Lung (tissue), 17 donors: ENCODE measurements at places on chromosomes 11 and 22. TPM values are rescaled to one million over a fixed set of nuclear protein-coding genes. Genes with fewer than 3 reads are reported as not detected.

- no peak for DNase-seq
Measured at GRCh38 chr11:14237444-14237961, 121.5 kb downstream of the RRAS2 start.

DNA sequence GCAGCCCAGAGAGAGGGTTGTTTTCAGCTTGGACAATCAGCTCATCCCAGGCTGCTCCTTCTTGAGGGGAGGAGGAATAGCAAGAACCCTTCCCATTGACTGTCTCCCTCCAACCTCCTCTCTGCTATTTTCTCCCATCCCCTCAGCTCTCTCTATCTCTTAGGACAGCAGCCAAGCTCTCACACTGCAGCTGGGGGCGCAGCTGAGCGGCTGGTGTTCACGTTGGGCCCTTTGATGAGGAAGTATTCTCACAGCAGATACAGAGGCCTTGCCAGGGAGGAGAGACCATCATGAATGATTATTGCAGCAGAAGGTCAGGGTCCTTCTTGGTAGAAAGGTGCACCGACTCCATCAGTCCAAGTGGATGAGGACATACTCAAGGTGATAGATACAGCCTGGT lies 26.5 kb upstream of the CADM1 start:
- DNase-seq: no peak

DNA sequence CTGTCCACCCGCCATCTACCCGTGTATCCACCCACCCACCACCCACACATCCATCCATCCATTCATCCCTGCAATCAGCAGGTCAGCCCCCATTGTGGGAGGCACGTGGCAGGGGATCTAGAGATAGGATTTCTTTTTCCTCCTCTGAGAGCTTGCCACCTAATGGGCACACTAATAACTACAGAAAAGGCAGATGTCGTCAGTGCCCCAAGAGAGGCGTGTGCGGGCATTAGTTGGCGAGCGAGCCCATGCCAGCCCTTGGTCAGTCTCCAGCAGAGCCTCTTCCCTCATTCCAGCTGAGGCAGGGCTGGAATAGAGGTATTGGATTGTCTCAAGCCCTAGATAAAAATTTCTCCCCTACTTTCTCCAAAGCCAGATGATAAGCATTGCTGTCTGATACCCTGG lies 9.7 kb downstream of the USP2 start:
- DNase-seq: no peak

GRCh38 chr22:33401291-33401690 lies 343.1 kb upstream of the SYN3 start:
- DNase-seq: no peak

The OR51I1 gene
- not detected for polyA plus RNA-seq

DNA sequence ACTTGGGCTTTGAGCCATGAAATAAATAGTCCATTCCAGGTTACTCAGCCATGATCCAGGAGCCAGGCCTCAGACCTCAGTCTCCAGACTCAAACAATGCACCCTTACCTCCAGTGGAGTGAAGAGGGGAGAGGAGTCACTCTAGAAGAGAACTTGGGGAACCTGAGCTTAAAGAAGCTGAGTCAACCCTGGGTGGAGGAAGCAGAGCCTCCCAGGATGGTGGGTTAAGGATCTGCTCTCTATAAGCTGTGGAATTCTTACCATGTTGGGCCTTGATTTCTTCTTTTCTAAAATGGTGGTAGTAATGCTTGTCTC lies 113.2 kb downstream of the NECTIN1 start:
- no peak for DNase-seq

DNA sequence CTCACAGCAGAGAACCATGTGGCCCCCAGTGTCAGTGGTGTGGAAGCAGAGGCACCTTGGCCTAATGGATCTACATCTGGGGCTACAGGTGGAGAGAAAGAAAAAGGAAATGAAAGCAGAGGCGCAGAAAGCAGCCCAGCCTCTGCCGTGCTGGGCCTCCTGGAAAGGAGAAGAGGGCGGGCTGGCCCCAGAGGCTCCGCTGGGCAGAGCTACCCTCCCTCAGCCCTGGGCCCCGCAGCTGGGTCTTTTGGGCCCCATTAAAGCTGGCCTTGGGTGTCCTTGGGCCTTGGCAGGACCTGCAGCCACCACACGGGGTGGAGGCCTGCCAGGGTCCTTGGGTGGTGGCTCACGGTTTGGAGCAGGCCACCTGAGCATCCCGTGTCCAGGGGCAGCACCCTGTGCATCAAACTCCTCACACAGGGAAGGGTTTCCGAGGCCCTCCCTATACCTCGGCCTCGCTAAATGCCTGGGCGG lies 31.6 kb upstream of the GAL start:
- no peak for DNase-seq

The C11orf21 gene
- 4.3 TPM for polyA plus RNA-seq

- DNase-seq: no peak
Measured at GRCh38 chr11:109612496-109612895, 190.5 kb downstream of the C11orf87 start.

- peak; percentile 90 for DNase-seq
Measured at GRCh38 chr11:13928566-13929251, 33.8 kb upstream of the SPON1 start.

DNA sequence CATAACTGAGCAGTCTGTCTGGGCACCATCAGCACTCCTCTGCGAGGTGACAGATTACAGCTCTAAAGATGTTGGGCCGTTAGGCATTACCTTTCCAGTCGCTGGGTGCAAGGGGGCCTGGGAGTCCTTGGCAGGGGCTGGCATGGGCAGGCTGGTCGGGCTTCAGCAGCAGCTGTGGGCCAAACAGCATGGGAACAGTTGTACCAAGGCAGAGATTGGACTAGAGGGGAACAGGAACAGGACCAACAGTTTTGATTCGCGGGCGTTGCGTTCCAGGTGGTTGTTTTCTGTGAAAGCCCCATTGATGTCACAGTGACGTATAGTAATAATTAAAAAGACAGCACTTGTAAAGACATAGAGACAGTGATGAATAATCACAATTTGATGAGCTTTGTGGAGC lies 25.8 kb upstream of the B3GAT1 start:
- DNase-seq: no peak

DNA sequence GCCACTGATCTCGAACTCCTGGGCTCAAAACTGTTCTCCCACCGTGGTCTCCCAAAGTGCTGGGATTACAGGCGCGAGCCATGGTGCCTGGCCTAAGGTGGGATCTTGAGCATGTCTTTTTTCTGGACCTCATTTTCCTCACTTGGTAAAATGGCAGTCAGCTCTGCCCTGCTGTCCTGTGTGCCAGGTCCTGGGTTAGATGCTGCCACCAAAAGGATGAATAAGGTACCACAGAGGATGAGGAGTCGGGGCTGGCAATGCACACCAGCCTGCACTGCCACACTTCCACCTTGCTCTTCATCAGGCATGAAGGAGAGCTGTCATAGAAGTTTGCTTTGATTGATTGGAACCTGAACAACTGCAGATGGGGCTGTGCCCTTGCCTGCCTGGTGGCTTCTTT lies 32.3 kb downstream of the ACO2 start:
- no peak for DNase-seq

DNA sequence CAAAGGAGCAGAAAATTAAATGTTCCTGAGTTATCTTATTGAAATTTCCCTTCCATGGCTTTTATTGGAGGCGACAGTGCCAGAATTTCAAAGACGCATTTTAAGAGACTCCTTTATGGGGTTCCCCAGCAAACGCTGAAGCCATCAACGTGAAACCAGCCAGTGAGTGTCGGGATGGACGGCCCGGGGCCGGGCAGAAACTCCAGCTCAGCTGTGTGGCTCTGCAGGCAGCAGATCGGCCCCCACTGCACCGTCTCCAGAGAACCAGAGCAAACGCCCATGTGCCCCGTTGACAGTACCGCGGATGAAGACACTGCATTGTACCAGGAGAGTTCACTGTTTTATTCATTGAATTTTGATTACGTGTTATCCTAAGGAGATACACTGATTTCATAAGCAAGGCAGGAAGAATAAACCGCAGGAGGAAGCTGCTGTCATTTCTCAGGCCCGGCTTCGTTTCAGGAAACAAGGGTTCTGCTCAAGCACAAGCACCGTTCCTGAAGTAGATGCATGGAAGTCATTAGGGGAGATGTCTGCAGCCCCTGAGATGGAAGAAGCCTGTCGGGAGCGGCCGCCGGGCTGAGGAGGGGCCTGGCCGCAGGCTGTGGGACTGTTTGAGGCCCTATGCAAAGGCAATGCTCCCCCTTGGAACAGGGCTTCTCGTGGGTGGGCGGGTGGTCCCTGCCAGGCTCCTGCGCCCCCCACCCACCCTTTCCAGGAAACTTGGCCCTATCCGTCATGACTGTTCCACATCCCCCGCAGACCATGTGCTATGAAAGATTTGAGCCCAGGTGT lies 639.7 kb downstream of the TBC1D22A start:
- no peak for DNase-seq

The EHF gene
- 43.4 TPM for polyA plus RNA-seq

DNA sequence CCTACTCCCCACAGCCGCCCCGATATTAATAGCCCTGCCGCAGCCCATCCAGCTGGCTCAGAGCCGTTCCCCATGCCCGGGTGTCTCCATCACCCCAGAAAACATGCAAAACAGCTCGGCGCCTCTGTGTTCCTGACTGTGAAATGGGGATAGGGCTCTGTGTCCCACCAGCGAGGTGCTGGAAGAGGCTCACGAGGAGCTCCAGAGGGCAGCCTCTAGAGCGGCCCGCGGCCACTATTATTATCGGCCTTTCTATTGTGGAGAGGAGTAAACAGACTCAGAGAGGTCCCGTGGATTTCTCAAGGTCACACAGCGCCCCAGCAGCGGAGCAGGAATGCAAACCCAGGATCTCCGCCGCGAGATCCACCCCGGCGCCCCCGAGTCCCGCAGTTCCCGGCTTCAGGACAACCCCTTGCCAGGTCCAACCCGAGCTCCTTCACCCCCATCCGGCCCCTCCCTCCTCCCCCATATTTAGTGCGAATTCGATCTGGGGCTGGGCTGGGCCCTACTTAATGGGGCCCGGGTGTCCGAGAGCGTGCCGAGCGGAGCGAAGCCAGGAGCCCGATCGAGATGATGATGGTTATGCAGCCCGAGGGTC lies at the start of gene ACTN3:
Gene ACTN3, plus strand, starts transcription at position 536 of the 598 bp plus-strand sequence. Its CDS starts 35 bp downstream, at position 571.
- DNase-seq: peak; percentile 11

The APOA4 gene
- polyA plus RNA-seq: 0.06 TPM

DNA sequence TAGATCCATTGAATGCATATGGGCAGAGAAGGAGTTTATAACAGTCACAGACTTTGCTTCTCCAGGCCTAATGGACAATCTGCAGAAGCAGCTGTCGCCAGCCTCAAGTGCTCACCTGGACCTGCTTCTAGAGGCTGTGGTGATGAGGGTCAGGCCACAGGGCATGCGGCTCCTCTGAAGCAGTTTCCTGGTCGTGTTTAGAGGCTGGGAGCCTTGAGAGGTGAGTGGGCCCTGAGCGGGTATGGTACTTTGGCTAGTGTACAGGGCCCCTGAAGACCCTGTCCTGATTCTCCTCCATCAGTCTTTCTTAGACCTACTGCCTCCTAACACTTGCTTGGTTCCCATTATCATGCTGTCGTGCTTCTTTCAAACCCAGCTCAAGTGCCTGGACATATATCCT lies 41.2 kb downstream of the NXPE2 start:
- no peak for DNase-seq

The ANO9 gene
- polyA plus RNA-seq: 8.7 TPM

GRCh38 chr11:10022764-10023163 lies 271.3 kb downstream of the SBF2 start:
- no peak for DNase-seq

DNA sequence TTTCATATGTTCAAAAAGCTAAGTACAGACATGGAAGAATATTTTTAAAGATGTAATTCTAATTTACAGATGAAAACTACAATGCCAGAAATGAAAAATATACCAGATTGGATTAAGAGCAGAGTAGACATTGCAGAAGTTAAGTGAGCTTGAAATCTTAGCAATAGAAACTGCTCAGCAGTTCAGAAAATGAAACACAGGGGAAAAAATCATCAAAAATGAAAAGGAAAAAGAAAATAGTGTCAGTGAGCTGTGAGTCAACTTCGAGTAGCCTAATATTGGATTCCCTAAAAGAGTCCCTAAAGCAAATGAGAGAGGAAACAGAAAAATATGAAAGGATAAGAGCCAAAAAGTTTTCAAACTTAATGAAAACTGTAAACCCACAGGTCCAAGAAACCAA lies 25.8 kb upstream of the IL10RA start:
- DNase-seq: no peak

DNA sequence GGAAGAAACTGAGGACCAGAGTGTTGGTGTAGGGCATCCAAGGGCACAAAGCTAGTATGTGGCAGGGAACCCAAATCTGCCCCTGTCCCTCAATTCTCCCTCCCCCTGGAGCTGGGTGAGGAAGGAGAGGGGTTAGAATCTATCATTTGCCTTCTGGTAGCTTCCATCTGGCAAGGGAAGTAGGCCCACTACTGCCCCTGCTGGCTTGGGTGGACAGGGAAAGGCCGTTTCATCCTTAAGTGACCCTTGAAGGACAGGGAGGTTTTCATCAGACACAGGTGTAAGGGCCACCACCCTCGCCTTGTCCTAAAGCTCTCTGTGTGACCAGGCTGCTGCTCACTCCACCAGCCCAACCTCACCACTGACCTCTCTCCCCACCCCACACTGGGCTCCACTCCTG lies 22.1 kb downstream of the NECTIN1 start:
- no peak for DNase-seq

DNA sequence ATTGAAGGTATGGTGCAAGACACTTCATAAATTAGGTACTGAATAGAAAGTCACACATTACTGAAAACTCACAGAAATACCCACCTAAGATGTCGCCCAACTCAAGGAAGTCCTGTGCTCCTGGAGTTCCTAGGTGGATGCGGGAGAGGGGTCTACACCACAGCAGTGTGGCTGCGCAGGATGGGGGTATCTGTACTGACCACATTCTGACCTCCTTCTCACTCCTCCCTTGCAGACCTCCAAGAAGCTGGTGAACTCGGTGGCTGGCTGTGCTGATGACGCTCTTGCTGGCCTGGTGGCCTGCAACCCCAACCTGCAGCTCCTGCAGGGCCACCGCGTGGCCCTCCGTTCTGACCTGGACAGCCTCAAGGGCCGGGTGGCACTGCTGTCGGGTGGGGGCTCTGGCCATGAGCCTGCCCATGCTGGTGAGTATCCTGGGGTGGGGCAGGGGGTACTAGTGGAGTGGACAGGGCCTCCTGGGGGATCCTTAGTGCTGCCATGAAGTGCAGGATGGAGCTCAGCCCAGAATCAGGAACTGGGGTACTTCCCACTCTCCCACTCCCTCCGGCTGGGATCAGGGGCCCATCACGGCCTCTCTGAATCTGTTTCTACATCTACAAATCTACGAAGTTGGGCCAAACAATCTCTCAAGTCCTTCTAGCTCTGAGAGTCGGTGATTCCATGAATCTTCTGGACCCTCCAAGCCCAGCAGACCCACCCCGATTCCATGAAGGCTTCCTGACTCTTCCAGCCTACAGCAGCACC lies 4.9 kb downstream of the TKFC start:
- no peak for DNase-seq

DNA sequence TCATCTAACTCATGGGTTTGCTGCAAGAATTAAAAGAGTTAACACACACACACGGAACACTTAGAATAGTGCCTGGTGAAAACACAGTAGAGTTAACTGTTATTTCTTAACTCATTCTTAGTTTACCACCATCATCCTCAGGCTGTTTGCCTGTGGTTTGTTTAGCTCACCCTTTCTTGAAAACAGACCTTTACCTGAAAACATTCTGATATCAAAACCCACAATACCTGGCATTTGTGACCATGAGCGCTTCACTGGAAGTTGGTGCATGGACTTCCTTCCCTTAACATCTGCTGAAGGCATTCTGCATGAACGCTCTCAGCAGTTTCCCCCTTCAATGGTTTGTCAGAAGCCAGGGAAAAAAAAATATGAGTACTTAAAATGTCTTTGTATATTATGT lies 256.0 kb downstream of the ETS1 start:
- DNase-seq: no peak

The TEX12 gene
- polyA plus RNA-seq: 0.31 TPM

GRCh38 chr22:19823902-19824211 lies 30.8 kb downstream of the GNB1L start:
- no peak for DNase-seq
